Renal cortical epithelial cell (primary cell): ENCODE measurements at places on chromosomes 16 and 17.

DNA sequence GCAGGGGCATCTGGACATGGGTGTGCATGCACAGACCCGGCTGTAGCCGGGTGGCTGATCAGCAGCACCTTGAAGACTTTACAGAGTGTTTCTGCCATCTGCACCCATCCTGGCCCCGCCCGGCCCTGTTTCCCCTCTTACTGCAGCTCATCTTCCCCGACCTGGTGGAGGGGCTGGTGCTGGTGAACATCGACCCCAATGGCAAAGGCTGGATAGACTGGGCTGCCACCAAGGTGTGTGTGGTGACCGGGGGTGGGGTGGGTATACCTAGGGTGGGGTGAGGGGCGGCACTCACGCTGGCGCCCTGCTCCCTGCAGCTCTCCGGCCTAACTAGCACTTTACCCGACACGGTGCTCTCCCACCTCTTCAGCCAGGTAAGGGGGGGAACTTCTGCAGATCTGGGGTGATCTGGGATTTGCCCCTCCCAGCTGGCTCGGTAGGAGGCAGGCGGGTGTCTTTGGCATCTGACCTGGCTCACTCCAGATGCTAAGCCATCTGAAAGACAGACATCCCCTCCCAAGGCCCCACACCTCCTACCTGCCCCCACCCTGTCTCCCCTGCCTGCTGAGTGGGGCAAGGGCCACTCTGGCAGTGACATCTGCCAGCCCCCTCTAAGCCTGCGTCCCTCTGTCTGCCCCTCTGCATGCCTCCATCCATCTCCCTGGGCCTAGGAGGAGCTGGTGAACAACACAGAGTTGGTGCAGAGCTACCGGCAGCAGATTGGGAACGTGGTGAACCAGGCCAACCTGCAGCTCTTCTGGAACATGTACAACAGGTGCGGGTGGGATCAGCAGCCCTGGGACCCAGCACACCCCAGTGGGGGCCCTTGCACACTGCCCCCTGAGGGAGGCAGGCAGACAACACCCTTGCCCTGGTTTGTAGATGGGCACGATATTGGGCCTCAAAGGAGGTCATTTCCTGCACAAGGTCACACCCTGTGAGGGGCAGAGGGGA, 6.6 kb downstream of the NDRG4 start:
- no peak for DNase-seq

DNA sequence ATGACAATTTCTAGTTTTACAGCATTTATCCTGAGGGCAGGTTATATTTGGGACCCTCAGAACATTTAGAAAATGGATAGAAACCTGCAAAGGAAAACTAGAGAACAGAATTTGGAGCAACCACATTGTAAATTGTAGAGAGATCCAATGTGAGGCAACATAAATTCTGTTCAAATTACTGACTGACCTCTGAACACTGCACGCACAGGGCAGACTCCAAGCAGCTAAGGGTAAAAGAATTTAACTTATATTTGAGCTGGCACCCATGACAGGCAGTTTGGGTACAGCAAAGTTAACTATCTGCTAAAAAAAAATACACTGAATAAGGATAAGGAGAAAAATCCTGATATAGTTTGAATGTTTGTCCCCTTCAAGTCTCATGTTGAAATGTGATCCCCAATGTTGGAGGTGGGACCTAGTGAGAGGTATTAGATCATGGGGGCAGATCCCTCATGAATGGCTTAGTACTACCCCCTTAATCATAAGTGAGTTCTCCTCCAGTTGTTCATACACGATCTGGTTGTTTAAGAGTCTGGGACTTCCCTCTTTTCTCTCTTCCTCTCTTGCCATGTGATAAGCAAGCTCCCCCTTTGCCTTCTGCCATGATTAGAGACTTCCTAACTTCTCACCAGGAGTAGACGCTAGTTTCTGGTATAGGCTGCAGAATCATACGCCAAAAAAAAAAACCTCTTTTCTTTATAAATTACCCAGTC, 75.7 kb downstream of the FBXL20 start:
- no peak for DNase-seq

GRCh38 chr17:17206913-17207335, 791 bp upstream of the PLD6 start:
- no peak for DNase-seq

DNA sequence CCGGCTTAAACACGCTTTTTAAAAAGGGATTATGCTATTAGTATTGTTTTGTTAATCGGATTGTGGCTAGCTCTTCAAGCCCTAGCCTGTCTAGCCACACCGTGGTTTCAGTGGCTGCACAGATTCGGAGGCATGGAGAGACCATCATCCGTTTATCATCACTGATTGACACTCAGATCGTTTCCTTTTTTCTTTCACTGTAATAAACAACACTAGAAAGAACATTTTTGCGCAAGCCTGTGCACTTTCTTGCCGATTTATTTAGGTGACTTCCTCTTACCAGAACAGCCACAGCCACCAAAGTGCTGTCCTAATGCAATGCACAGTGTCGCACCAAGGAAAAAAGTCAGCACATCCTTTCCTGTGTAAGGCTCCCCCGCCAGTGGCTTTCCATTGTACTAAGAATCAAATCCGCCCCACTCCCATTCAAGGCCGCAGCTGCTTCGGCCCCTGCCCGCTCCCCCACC, 78.2 kb downstream of the CRISPLD2 start:
- DNase-seq: no peak

DNA sequence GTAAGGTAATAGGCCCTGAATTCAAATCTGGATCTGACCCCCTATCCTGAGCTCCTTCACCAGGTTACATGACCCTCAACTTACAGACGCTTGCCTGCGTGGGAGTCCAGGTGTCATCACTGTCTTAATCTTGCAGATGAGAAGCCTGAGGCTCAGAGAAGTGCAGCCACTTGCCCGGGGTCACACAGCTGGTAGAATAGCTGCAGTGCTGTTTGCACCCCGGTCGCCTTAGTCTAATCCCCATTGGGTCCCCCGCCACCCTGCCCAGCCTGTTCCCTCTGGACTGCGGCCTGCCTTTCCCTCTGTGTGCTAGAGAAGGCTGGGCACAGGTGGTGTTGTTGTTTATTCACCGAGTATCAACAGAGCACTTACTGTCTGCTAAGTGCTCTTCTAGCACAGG, 107.0 kb downstream of the SDR42E1 start:
- DNase-seq: no peak

DNA sequence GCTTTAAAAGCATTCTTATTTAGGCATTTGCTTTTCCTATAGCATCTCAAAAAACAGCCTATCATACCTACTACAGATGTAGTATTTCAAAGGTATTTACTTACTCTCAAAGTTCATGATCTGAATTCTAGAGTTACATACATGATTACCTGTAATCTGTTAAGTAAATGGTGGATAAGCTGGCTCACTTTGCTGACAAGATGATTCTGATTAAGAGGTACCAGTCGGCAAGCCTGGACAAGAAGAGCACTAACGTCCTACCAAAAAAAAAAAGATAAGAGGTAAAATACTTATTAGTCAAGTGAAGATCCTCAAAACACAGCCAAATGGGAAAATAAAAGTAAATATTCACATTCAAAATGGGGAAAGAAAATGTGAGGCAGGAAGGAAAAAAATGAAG, 2.7 kb downstream of the HEATR6 start:
- no peak for DNase-seq

GRCh38 chr17:40415390-40415789, 2.3 kb downstream of the TOP2A start:
- DNase-seq: peak; percentile 56

DNA sequence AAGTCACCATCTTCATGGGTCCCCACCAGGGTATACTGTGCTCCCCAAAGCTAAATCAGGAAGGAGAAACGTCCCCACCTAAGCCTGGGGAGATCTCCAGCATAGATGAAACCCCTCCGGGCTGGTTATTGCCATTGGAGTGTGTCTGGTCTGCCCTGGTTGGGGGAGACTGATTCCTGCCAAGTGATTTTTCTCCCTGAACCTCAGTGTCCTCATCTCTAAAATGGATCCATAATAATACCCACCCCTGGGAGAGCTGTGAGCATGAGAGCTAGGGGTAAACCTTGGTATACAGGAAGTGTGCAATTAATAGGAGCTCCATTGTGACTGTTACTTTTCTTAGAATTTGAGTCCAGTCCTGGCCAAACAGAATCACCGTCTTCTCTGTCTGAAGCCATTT, 111.1 kb downstream of the CMIP start:
- no peak for DNase-seq

- no peak for DNase-seq
Measured at GRCh38 chr17:79931817-79932309, 92.6 kb upstream of the CBX4 start.
